ENCODE measurements at places on chromosomes 2 and 18.

DNA sequence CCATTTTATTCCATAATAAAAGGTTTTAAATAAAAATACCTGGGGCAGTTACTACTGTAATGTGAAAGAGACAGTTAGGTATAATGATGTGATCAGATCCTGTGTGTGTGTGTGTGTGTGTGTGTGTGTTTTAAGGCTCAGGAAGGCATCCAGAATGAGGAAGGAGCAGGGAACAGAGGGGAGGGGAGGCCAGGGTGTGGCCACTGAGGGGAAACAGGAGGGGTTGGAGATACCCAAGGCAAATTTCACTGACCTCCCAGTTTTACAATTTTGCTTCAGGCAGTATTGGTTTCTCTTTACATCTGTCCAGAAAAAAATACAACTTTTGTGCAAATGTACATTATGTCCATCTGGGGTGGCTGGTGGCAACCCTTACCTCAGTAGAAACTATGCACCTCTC lies 163.5 kb upstream of the FBXO11 start:
- no peak for DNase-seq

GRCh38 chr2:145957929-145958328 lies 1438.0 kb upstream of the ZEB2 start:
- no peak for DNase-seq

GRCh38 chr2:157046396-157046795 lies 211.1 kb upstream of the GALNT5 start:
- DNase-seq = no peak

DNA sequence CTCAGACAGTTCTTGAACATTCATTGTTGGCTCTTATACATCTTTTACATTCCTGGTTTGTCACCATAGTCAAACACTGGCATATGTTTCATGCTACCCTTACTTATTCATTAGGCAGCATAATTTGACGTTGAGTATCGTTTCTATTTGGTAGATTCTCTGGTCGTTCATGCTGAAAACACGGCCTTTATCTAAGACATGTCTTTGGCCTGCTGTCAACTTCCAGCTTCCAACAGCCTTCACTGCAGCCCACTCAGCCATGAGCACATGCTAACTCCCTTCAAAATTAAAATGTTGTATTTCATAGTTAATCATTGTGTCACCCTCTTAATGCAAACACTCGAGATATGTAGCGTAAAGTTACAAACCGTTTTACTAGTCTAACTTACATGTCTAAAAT lies 493.0 kb upstream of the NRP2 start:
- DNase-seq = no peak

GRCh38 chr2:127056086-127056485 lies 50.9 kb downstream of the BIN1 start:
- DNase-seq = no peak
